Osteoblast (primary cell): ENCODE measurements at places on chromosomes 2 and 18.
A peak's percentile ranks its signal among the peaks of the same experiment; 100 is the strongest.

GRCh38 chr2:113769555-113769954 lies 13.1 kb upstream of the SLC35F5 start:
- no peak for DNase-seq
- H3K4me1 ChIP-seq: no peaks in the 10 kb centered on the region
- H3K27ac ChIP-seq: no peak overlapping the region
- no peaks in the 10 kb centered on the region for H3K27me3 ChIP-seq
- H3K4me3 ChIP-seq: no peak overlapping the region

GRCh38 chr2:69211686-69212085 lies 175.3 kb downstream of the GFPT1 start:
- no peak overlapping the region for H3K27ac ChIP-seq
- no peak for DNase-seq
- H3K27me3 ChIP-seq: no peaks in the 10 kb centered on the region
- H3K4me3 ChIP-seq: no peak overlapping the region

DNA sequence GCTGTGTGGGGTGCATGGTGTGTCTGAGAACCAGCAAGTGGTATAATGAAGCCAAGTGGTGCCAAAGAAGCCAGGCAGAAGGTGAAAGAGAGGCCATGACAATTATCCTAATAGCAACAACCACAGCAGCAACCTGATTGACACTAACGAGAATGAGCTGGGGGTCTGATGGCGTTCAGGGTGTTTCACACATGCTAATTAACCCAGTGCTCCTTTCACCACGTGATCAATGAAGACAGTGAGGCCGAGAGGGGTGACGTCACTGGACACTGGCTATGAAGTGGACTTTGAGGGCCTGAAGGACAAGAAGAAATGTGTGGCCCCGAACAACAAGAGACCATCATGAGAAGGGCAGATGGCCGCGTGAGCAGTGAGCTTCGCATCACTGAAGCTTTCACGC lies 364.4 kb upstream of the ID2 start:
- no peaks in the 10 kb centered on the region for H3K27me3 ChIP-seq
- H3K4me1 ChIP-seq: no peaks in the 10 kb centered on the region
- no peak for DNase-seq
- no peaks in the 10 kb centered on the region for H3K36me3 ChIP-seq

DNA sequence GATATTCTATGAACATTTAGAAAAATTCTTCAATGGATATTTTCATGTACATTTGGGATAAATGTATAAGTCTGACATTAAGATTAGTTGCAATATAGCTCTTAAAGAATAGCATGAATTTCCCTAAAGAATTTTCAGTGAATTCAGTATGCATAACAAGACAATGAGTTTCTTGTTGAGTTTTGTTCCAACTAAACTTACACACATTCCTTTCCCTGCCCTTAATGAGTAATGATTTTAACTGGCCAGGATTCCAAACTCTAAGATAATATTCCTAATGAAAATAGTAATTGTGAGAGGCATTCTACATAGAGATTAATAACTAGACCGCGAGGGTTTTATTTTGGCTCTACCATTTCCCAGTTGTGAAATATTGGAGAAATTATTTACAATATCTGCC lies 390.3 kb upstream of the GALNT5 start:
- no peaks in the 10 kb centered on the region for H3K4me1 ChIP-seq
- H3K4me3 ChIP-seq: no peak overlapping the region
- no peak overlapping the region for H3K27ac ChIP-seq
- no peaks in the 10 kb centered on the region for H3K27me3 ChIP-seq
- DNase-seq: no peak

DNA sequence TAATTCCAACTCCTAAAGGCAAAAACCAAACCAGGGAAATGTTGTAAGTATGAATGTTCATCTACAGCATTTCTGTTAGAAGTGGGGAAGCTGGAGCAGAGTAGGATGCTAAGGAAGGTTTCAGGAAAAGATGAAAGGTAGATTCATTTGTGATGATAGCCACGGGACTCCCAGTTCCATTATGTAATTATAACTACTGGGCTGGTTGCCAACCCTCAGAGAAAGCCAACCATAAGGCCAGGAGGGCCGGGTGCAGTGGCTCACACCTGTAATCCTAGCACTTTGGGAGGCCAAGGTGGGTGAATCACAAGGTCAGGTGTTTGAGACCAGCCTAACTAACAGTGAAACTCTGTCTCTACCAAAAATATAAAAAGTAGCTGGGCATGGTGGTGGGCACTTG lies 288.9 kb upstream of the ETAA1 start:
- H3K4me3 ChIP-seq: no peak overlapping the region
- H3K36me3 ChIP-seq: no peaks in the 10 kb centered on the region
- no peak for DNase-seq
- no peak overlapping the region for H3K27ac ChIP-seq
- no peaks in the 10 kb centered on the region for H3K27me3 ChIP-seq

GRCh38 chr2:242098445-242099128 lies 229.1 kb downstream of the RTP5 start:
- H3K4me1 ChIP-seq: no peaks in the 10 kb centered on the region
- H3K4me3 ChIP-seq: no peak overlapping the region
- DNase-seq: no peak
- H3K27me3 ChIP-seq: no peaks in the 10 kb centered on the region

GRCh38 chr18:78738076-78738690 lies 241.4 kb upstream of the SALL3 start:
- H3K27ac ChIP-seq: no peak overlapping the region
- H3K4me1 ChIP-seq: no peaks in the 10 kb centered on the region
- no peak overlapping the region for H3K4me3 ChIP-seq
- no peaks in the 10 kb centered on the region for H3K36me3 ChIP-seq
- no peak for DNase-seq

DNA sequence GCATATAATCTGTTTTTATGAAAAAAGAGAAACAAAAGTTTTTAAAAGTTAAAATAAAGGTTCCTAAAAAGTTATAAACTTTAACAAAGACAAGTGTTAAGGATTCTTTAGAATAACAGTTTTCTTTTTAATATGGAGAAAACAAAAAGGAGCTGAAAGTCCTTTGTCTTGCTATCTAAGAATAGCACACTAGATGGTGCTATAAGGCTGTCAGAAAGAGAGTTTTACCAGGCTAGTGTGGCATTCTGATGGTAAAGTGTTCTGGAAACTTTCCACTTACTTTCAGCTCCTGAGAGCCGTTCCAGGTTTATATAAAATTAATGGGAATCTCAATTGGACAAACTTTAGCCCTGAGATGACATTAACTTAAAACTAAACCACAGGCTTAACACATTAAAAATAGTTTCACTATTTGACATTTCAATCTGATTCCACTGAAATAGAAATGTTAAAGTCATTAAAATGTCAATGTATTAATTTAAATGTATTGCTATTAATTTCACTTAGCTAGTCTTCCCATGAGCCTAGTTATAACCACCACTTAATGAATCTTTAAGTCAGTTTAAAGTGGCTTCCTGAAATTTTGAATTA lies 3.7 kb downstream of the FBXO48 start:
- DNase-seq: peak; percentile 37
- H3K27ac ChIP-seq: no peak overlapping the region
- no peak overlapping the region for H3K4me3 ChIP-seq

- H3K27me3 ChIP-seq: no peaks in the 10 kb centered on the region
- no peak overlapping the region for H3K27ac ChIP-seq
- H3K36me3 ChIP-seq: no peaks in the 10 kb centered on the region
- DNase-seq: no peak
- H3K4me1 ChIP-seq: peaks cover 12% of the 10 kb centered on the region
Measured at GRCh38 chr18:32919799-32920198, 147.0 kb upstream of the KLHL14 start.

DNA sequence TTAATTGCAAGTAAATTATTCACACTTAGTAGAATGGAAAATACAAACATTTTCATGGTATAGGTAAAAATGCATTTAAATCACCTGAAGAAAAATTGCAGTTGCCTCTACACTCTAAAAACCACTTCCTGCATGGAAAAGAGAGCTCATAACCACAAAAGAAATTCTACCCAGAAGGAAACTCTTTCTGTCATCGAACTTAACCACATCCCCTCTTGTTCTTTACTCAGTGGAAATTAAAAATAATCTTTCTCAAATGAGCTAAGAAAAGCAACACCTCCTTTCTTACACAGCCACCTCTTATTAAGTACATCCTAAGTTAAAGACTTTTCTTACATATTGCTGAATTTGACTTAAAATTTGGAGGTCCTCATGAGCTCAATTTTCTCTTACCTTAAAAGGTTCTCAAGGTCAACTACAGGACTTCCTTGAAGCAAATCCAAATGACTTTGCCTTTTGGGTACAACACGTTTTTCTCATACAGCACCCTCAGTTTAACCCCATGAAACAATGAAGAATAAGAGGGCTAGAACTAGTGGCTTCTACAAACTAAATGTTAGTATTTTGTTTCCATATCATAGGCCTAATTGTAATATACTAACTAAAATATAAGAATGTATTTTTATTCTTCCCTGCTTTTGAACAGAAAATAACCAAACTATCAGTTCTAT lies 109.1 kb upstream of the CRIM1 start:
- H3K4me3 ChIP-seq: no peak overlapping the region
- no peak overlapping the region for H3K27ac ChIP-seq
- DNase-seq: no peak
- no peaks in the 10 kb centered on the region for H3K4me1 ChIP-seq

DNA sequence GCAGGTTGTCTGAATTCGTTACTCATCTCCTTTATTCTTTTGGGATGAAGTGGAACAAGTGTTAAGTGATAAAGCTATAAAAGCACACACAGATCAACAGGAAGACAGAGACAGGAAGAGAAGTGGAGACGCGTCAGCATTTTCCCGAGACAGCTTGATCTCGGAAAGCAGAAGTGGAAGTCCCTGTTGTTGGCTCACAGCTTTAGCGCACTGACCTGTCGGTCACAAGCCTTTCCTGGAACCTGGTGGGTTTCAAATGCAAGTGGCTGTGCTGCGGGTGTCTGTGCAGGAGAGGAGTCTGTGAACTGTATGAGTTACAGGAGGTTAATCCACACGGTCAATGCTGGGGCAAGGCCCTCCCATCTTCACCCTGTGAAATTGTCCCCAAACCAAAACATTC lies 116.6 kb upstream of the PELI1 start:
- no peaks in the 10 kb centered on the region for H3K36me3 ChIP-seq
- H3K4me3 ChIP-seq: no peak overlapping the region
- H3K27ac ChIP-seq: no peak overlapping the region
- peaks cover 19% of the 10 kb centered on the region for H3K27me3 ChIP-seq
- peaks cover 5% of the 10 kb centered on the region for H3K4me1 ChIP-seq
- DNase-seq: no peak

DNA sequence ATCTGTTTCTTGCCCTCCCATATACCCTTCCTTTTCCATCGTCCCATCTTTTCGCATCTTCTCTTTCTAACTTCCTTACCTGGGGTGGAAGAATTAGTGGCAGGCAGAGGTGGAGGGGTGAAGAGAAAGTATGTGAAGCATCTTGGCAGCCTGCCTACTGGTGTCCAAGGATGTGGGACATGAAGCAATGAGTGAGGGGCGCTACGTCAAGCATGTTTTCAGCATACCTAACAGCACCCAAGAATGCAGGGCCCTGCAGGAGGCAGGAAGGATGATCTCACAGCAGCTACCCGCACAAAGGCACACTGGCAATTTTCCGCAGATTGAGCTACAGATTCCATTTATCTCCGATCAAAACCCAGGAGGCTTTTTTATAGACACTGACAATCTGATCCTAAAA lies 42.2 kb downstream of the METTL4 start:
- no peak overlapping the region for H3K27ac ChIP-seq
- H3K36me3 ChIP-seq: no peaks in the 10 kb centered on the region
- no peaks in the 10 kb centered on the region for H3K27me3 ChIP-seq
- DNase-seq: no peak

GRCh38 chr18:21481739-21482138 lies 118.8 kb downstream of the ESCO1 start:
- no peaks in the 10 kb centered on the region for H3K27me3 ChIP-seq
- H3K27ac ChIP-seq: no peak overlapping the region

DNA sequence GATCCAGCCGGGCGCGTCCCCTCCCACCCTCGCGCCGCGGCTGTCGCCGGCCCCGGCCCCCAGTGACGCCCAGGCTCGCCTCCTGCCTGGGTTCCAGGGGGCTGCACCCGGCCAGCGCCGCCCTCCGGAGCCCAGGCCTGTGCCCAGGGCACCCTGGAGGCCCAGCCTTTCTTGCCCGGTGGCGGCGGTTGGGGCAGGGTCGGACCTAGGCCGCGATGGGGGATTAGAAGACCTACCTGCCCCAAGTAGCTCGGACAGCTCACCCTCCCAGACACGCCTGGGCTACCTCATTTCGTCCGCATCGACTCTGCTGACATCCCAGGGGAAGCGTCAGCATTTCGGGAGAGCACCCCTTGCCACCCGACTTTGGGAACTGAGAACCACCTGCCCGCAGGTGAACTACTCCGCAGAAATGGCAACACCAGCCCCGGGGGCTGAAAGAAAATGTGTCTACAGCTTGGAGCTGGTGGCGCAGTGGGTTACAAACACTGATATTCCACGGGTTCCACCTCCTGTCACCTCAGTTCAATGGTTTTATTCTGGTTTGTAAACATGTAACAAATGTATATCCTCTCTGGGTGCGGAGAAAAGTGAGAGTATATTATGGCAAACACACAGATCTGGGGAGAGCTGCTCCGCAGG lies 834 bp upstream of the ARL4C start:
- peaks cover 16% of the 10 kb centered on the region for H3K4me1 ChIP-seq
- peaks cover 4% of the 10 kb centered on the region for H3K27me3 ChIP-seq
- no peak for DNase-seq
- H3K4me3 ChIP-seq: peak overlapping the region; percentile 65
- H3K27ac ChIP-seq: no peak overlapping the region

- no peaks in the 10 kb centered on the region for H3K36me3 ChIP-seq
- no peak overlapping the region for H3K27ac ChIP-seq
- peak; percentile 46 for DNase-seq
Measured at GRCh38 chr2:110874453-110875383, 142.3 kb downstream of the ACOXL start.

DNA sequence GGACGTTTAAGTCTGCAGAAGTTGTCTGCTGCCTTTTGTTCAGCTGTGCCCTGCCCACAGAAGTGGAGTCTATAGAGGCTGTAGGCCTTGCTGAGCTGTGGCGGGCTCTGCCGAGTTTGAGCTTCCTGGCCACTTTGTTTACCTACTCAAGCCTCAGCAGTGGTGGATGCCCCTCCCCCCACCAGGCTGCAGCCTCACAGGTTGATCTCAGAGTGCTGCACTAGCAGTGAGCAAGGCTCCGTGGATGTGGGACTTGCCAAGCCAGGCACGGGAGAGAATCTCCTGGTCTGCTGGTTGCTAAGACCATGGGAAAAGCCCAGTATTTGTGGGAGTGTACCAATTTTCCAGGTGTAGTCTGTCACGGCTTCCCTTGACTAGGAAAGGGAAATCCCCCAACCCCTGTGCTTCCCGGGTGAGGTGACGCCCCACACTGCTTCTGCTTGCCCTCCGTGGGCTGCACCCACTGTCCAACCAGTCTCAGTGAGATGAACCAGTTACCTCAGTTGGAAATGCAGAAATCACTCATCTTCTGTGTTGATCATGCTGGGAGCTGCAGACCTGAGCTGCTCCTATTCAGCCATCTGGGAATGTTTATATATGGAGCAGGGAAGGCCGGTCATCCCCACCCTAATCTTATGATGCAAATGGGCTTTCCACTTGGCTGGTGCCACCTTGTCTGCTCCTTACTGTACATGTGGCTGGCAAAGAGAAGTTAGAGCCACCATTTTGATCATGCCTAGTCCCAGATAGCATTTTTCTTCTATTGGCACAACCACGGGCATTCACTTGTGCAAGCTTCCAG lies 156.9 kb upstream of the ITGA6 start:
- H3K27ac ChIP-seq: no peak overlapping the region
- peaks cover 14% of the 10 kb centered on the region for H3K4me1 ChIP-seq
- H3K27me3 ChIP-seq: no peaks in the 10 kb centered on the region
- no peaks in the 10 kb centered on the region for H3K36me3 ChIP-seq
- no peak overlapping the region for H3K4me3 ChIP-seq
- no peak for DNase-seq
